Substantia nigra (tissue), 51 donors: ENCODE measurements at places on chromosomes 16 and 17.
A peak's percentile ranks its signal among the peaks of the same experiment; 100 is the strongest.

GRCh38 chr16:85716680-85717038, 27.9 kb upstream of the GINS2 start:
- DNase-seq: no peak

- no peak for DNase-seq
These were observed 10.0 kb downstream of the STX4 start for GRCh38 chr16:31043352-31043751.

- no peak for DNase-seq
These were observed 100.3 kb upstream of the KIF2B start for GRCh38 chr17:53722407-53722806.

- no peak for DNase-seq
These were observed 16.2 kb upstream of the FOXF1 start for GRCh38 chr16:86494039-86494564.

- DNase-seq: no peak
These were observed 255.1 kb downstream of the HS3ST3A1 start for GRCh38 chr17:13346592-13346991.

- peak; percentile 31 for DNase-seq
These were observed at the start of gene C17orf113 for GRCh38 chr17:42050393-42051012. TSS of gene C17orf113 (minus strand) at chr17:42050601. CDS start at chr17:42043376, 7,225 bp downstream.

GRCh38 chr17:68884888-68885287, 70.3 kb downstream of the ABCA8 start:
- DNase-seq: no peak

DNA sequence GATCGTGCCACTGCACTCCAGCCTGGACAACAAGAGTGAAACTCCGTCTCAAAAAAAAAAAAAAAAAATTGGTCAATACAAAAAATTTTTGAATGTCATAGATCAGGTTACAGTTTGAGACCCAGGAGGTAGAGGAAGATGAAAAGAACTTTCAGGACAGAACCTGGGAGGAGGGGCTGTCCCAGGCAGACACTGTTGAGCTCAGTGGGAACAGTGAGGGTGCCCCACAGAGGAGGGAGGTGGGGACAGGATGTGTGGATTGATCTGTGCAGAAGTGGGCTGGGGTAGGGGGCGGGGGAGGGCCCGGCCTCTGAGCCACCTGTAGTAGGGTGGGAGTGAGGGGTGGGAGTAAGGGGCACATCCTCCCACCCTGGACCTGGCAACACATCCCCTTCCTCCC, 58.3 kb downstream of the PRMT7 start:
- no peak for DNase-seq

DNA sequence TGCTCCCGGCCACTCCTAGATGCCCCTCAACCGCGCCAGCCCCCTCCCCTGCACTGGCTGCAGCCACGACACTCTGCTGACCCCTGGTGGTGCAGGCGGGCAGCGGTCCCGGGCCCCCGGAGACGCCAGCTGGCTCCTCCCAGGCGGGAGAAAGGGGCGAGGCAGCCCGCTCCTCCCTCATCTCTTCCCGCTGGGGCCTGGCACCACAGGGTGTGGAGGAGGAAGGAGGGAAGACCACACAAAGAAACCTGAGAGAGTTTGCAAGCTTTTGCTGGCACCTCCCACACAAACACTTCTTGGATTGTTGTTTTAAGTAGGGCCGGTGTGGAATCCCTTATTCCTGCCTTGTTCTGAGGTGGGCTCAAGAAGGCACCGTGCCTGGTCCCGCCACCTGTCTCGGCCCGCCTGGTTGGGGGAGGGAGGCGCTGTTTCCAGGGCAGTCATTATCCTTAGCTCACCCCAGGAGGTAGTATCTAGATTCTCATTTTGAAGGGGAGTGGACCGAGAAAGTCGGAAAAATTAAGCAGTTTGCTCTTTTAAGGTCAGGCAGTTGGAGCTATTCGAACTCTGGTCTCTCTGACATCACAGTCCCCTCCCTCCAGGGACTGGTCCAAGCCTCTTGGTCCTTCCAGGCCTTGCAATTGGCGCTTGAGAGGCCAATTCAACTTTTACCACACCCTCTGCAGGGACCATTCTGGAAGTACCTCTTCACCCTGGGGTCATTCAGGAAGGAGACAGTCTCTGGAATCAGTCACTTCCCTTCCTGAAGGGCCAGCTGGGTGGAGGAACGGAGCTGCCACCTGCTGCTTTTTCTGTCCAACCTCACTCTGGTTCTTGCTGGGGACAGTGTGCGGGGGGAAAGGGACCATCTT, 959 bp upstream of the ANKRD13B start:
- peak; percentile 90 for DNase-seq

DNA sequence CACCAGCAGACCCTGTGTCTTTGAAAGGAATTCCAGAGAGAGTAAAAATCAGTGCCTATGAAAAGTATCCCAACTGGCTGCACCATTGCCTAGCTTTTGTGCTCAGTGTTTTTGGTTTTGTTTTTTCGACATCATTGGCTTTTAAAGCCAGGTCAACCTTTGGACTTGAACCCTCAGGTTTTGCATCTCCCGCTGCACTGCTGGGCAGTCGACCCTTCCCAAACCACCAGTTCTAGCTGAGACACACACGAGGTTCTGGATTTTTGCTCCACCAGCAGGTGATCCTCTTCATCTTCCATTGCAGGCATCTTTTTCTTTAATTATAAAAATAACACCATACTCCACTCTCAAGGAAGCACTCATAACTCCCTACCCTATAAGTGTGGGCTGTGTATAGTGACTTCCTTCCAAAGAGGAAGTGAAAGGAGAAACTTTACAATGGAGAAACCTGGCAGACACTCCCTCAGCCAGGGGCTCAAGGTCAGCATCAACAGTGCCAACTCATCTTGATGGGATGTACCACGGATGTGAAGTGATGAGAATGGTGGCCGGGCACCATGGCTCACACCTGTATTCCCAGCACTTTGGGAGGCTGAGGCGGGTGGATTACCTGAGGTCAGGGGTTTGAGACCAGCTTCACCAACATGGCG, 57.8 kb downstream of the BMERB1 start:
- DNase-seq: no peak

DNA sequence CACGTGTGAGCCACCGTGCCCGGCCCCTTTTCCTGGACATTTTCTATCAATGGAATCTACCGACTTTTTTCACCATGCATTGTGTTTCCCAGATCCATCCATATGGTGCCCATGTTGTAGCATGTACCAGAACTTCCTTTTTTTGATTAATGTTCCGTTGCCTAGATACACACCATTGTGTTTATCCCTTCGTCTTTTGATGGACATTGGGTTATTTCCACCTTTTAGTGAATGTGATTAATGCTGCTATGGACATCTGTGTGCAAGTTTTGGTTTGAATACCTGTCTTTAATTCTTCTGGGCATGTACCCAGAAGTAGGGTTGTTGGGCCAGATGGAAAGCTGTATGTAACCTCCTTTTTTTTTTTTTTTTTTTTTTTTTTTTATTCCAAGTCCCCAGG, 79.8 kb downstream of the NT5M start:
- DNase-seq: no peak

DNA sequence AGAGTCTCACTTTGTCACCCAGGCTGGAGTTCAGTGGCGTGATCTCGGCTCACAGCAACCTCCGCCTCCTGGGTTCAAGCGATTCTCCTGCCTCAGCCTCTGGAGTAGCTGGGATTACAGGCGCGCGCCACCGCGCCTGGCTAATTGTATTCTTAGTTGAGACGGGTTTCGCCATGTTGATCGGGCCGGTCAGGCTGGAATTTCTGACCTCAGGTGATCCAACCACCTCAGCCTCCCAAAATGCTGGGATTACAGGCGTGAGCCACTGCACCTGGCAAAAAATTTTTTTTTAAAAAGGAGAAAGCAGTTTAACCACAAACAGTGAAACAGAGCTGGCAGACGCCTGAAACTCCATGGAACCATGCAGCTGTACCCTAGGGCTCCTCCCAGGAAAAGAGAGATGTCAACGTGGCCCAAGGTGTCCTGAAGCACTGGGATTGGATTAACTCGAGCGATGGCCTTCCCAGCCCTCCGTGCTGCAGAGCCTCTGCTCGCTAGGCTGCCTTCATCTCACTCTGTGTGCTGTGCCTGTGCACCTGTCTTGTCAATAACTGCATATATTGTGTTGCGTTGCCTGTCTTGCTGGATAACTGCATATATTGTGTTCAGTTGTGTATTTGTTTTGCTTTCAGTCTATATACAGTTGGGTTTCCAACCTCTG, 29.6 kb upstream of the FOXK2 start:
- DNase-seq: no peak

GRCh38 chr16:78566397-78567073, 467.1 kb downstream of the WWOX start:
- DNase-seq: no peak

DNA sequence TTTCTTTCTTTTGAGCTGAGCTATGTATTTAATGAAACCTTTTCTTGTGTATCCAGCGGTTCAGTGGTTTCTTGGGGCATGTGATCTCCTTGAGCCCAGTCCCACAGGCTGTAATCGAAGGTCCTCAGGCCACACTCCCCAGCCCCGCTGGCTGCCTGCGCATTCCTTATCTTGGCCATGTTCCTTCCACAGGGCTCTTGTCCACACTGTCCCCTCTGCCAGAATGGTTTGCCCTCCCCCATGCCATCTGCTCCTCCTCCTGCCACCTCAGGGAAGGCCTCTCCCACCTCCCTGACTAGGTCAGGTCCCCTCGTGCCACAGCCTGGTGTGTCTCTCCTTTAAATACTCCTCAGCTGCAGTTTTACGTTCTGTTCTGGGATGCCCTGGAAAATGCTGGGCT, 12.1 kb upstream of the NLRC5 start:
- DNase-seq: no peak

- no peak for DNase-seq
These were observed 41.6 kb upstream of the TAC4 start for GRCh38 chr17:49889500-49889899.

- DNase-seq: peak; percentile 11
These were observed 7.0 kb downstream of the KRT14 start for GRCh38 chr17:41579484-41580243.

GRCh38 chr16:88649195-88649923, 1.5 kb downstream of the CYBA start:
- no peak for DNase-seq

DNA sequence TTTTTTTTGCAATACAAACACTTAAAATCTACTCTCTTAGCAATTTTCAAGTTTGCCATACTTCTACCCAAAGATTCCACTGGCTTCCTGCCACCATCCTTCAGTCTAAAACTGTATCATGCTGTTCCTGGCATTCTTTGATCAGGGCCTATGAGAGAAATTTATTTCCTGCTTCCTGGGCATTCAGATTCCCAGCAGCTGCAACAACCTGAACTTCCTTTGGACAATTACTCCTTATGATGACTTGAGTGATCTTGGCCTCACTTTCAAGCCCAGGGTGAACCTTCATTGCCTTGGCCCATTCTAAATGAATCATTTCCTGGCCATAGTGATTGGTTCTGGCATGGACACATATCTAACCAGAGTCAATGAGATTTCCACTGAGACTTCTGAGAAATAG, 18.0 kb upstream of the MON1B start:
- DNase-seq: no peak

DNA sequence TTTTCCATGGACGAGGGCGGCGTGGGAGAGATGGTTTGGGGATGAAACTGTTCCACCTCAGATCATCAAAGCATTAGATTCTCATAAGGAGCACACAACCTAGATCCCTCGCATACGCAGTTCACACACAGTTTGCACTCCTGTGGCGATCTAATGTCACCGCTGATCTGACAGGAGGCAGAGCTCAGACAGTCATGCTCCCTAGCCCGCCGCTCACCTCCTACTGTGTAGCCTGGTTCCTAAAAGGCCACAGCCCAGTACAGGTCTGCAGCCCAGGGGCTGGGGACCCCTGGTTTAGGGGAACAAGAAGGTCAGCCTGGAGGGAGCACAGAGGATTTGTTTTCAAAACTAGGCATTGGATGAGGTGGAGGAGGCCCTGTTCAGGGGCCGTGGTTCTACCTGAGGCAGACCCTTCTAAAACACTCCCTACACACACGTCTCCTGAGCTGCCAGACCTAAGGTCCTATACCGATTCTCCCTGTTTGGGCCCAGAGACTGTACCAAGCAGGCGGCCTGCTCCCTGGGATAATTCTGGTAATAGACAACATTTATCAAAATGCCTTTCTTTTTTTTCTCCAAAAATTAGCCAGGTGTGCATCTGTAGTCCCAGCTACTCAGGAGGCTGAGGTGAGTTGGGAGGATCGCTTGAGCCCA, 38.6 kb downstream of the AXIN2 start:
- DNase-seq: no peak

DNA sequence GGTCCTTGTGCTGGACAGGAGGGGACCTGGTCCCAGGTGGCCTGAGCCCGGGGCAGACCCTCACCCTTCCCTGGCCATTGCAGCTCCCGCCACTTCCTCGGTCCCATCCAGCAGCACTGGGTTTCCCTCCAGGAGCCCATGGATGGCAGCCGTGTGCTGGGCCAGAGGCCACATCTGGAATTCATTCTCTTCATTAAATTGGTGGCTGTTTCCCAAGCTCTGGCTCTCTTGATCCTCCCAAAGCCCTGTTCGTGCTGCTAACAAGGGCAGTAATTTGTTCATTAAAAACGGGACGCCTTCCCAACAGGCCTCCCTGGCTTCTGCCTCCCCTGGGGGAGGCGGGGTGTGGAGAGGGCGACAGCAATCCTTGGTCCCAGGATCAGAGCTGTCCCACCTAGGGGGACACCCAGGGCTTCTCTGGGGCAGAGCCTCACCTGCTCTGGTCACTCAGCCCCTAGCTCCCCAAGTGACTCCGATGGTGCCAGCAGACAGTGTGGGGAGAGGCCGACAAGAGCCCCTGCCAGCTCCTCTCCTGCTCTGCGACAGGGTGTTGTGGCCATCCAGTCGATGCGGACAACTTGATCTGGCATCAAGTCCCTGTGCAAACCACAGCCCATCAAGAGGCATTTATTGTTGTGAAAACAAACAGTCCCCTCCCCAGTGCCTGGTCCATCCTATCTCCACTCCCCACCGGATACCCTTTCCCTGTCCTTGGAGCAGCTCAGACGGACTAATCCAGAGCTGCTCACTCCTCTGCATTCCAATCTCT, 44.0 kb downstream of the SDK2 start:
- DNase-seq: no peak

DNA sequence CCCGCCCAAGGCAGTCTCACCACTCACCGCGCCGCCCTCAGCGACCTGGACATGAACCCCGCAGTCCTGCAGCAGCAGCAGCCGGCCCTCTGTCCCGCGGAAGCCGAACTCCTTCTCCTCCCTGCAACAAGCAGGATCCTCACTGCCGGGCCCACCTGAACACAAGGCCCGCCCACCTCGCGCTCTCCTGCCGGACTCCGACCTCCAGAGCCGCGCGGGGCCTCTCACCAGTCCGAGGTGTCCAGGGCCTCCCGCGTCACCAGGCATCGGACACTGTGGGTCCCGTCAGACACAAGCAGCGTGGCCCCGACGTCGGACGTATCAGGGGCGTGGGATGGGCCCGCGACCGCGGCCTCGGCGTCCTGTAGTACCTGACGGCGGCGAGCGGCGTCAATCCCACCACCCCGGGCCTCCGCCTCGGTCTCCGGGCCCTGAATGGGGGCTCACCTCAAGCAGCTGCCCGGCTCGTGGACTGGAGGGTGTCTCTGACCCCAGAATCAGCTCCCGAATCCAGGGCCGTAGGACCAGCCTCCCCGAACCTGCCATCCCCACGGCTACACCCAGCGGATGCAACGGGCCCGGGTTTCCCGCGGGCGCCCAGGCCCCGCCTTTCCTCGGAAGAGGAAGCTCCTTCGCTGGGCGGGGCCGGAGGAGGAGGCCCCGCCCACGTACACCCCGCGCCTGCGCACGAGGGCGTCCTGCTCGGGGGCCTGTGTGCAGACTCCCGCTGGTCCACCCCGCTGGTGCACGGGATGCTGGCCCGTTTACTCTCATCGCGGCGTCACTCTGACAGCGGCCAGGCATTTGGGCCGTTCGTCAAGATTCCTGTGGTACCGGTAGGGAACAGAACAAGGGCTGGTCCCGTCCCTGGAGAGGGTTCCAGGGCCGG, at the start of gene ACD:
Gene ACD, minus strand, starts transcription at position 586 of the 889 bp plus-strand sequence. Its CDS starts 40 bp downstream, at position 546.
- peak; percentile 87 for DNase-seq

GRCh38 chr17:1737531-1738291, 5.0 kb upstream of the SERPINF2 start:
- no peak for DNase-seq
